ENCODE measurements at places on chromosomes 13 and 19.
A peak's percentile ranks its signal among the peaks of the same experiment; 100 is the strongest.

DNA sequence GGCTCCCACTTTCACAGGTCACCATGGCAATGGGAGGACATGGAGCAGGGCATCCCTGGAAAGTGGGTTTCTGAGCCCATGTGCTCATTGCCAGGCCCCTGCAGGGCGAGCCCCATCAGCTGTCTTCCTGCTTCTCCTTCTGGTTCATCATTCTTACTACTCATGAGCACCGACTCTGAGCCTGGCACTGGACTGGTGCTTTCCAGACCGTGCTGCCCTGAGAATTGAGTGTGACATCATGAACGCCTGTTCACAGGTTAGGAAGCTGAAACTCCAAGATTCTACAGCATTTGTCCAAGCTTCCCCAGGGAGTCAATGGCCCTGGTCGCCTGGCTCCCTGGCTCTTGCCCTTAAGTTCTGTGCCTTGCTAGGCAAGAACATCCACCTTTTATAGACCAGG, 210.4 kb upstream of the ZNF536 start:
- DNase-seq: no peak

DNA sequence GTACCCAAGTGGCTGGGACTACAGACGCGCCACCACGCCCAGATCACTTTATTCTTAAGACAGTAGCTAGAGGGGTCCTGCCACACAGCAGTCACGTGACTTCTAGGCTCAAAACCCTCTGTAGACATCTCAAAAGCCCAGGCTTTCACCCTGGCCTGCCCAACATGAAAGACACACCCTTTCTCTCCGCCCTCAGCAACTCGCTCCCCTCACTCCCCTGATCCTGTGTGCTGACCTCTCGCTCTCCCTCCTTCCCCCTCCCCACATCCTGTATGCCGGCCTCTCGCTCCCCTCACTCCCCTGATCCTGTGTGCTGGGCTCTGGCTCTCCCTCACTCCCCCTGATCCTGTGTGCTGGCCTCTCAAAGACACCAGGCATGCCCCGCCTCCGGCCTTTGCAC, 77.4 kb downstream of the SLC15A1 start:
- no peak for DNase-seq

GRCh38 chr19:42475366-42475765, 32.6 kb upstream of the CXCL17 start:
- DNase-seq: no peak

- DNase-seq: no peak
Observed at GRCh38 chr13:105665284-105665683, 870.2 kb downstream of the EFNB2 start.

DNA sequence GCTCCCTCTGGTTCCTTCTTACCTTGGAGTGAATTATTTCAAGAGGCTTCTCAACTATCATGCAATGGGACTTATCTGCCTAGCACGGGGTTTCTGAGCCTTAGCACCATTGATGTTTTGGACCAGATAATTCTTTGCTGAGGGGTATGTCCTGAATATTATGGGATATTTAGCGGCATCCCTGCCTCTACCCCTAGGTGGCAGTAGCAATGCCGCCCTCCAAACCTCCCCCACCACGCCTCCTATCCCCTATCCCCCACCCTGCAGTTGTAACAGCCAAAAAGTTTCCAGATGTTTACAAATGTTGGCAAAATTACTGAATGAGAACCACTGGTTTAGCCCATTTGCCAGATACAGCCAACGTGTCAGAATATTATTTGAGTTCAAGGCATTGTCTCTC, 125.5 kb downstream of the POSTN start:
- DNase-seq: no peak

DNA sequence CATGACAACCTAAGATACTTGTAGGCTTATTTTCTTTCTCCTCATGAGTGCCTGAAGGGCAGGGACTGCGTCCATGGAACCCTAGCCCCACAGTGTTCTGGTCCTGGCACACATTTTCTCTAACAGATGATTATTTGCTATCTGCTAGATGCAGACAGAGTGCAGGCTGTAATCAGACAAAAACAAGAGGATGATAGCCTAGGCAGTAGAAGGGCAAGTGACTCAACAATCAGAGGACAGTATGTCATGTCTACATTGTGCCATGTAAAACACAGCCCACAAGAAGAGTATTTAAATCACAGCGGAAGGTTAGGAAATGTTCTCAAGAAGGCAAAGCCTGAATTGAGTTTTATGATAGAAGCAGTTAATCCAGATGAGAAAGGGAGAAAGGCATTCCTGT, 29.3 kb downstream of the MIPEP start:
- no peak for DNase-seq

DNA sequence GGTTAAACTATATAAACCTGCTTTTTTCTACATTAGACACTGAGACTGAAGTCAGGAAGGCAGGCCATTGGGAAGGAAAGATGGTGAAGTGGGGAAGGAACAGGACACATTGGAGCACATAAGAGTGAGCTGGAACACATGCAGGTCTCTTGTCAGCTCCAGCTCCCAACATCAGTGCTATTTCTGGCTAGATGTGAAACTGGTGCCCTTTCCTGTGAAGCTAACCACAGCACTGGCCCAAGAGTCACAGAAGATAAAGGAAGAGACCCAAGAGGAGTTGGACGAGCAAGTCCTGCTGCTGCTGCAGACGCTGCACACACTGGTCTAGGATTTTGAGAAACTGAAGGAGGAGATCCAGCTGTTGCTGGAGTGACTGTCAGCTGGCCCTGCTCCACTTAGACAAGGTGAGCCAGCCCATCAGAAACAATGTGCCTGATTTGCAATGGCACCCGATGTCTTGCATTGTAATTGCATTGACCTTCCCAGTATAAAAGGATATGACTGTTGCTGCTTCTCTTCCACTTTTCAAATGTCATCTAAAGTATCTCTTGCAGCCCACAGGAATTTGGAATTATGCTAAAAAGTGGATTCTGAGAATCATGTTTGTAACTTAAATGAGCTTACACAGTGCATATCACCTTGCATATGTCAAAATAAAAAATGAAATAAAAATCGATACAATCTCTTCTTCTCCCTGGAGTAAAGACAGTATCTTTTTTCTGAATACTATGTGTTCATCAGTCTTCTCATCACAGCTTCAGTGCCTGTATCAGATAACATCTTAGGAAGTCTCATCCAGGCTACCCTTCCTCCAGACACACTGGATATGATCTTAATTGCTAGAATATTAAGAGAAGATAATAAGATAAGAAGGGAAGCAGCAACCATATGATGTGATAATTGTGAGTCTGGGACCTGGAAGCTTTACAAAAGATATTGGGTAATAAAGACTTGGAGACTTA, 230.7 kb upstream of the SPRY2 start:
- DNase-seq: no peak

DNA sequence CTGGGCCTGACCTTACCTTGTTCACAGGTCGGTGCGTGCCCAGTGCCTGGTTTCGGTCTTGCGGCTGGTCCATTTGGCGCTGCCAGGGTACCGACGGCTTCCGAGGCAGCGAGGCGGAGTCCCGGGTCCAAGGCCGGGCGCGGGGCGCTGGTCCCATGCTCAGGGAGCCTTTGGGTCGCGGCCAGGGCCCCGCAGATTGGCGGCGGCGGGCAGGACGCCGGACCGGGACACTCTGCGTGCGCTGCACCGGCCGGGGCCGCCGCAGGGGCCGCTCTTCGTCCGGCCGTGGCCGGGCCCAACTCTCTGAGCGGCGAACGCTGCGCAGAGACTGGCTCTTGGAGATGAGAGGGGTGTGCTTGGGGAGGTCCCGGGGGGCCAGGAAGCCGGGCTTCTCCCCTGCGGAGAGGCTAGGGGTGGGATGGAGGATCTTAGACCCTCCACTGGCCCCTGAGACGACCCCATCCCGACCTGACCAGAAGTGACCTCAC, 3.4 kb upstream of the WIZ start:
- DNase-seq: no peak

DNA sequence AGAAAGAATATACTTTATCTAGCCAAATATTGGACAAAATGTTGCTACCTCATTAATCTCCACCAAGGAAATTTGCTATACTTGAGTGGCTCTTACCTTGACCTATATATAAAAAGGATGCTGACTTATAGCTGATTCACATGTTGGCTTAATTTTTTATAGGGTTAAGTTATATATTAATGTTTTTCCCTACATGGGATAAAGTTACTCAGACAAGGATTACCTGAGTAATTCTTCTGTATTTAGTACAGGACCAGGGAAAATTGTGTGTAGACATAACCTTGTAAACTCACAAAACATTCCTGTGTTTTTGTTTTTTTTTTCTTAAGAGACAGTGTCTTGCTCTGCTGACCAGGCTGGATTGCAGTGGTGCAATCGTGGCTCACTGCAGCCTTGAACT, 30.6 kb upstream of the SOHLH2 start:
- DNase-seq: no peak

GRCh38 chr19:49565261-49565660, 15.1 kb downstream of the NOSIP start:
- peak; percentile 43 for DNase-seq

DNA sequence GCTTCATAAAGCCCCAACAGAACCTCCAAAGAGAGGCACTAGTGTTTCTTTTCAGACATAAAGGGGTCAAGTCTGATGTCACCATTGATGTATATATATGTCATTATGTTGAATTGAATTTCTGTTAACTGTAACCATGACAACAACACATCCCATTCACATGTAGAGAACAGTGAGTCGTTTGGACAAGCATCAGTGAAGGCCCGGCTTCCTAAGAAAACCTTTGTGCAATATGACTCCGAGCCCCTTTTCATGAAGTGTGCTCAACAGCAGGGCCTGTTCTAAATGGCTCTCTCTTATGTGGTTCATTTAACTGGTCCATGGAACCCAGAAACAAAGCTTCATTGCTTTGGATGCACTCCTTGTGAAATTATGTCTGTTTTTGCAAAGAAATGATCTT, 67.2 kb upstream of the UBL3 start:
- DNase-seq: peak; percentile 7

DNA sequence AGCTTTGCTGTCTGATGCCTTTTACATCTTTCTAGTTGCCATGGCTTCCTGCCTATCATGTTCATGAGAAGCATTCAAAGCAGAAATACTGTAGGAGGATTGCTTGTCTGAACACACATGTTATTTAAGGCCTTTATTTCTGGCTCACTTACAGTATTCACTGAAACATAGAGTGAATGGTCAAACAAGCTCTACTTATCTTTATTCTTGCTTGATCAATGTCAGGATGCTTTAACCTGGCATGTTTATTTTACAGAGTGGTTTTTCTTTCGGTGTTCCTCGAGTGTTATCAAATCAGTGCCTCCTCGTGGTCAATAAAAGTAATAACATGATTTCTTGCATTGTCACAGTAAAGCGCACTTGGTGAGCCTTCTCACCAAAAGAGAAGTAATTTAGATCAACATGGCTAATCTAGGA, 73.5 kb upstream of the PCDH17 start:
- peak; percentile 11 for DNase-seq

DNA sequence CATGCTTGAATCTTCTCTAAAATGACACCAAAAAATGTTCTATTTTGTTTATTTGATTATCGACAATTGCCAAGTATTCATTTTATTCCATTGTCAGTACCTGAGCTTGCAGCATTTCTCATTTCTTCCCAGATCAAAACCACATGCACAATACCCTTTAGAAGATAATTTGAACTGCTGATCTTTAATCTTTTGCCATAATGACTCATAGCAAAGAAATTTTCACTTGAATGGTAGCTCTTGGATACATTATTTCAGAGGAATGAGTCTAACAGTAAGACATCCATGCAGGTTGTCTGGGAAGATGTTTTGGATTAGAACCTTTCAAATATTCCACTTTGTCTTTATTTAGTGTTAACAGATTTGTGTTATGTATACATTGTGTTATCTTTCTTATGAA, 42.0 kb upstream of the RXFP2 start:
- no peak for DNase-seq

GRCh38 chr13:29943273-29943672, 92.9 kb upstream of the UBL3 start:
- no peak for DNase-seq

DNA sequence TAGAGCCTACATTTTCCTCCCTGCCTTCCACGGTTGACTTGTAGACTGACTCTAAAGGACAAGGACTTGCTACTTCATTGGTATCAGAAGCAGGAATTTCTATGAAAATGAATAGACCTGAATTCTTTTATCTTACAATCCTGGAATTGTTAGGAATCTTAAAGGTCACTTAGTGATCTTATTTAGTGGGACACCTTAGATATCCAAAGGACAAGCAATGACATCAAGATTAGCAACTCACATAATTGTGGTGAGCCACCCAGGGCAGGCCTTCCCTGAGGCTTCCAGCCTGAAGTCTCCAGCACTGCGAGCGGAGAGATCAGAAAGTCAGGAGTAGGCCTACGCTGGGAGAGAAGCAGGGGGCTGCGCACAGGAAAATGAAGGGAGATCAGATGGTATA, 37.8 kb downstream of the KLF5 start:
- no peak for DNase-seq

DNA sequence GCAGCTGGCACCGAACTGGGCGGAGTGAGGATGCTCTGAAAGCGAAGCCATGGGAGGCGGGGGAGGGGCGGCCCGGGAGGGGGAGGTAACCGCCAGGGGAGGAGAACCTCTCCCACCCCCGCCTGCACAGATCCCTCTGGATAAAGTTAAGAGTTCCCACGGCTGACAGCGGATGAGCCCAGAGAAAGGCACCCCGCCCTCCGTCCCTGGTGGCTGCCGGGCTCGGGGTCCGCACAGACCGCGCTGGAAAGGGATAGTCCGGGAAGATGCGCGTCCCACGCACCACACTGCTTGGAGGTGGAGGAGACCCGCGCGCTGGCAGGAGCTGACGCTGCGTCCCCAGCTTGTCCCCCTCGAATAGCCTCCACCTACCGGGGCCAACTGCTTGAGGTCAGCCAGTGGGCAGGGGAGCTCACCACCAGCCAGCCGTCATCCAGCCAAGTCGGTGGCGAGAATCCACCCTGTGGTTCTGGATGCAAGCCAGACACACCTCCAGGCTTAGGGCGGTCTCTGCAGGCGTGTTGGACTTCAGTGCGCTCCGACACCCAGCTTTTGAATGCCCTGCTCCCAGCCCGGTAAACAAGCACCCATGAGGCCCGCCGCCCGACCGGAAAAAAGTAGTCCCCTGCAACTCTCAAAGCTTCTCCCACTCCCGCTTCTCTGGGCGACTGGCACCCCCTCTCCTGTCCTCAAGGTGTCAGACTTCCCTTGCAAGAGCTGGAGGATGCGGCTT, at the start of gene TRPC4:
TSS of gene TRPC4 (minus strand) at position 17 of the 733 bp plus-strand sequence. CDS start 86,439 bp downstream, outside the sequence.
- DNase-seq: peak; percentile 73

DNA sequence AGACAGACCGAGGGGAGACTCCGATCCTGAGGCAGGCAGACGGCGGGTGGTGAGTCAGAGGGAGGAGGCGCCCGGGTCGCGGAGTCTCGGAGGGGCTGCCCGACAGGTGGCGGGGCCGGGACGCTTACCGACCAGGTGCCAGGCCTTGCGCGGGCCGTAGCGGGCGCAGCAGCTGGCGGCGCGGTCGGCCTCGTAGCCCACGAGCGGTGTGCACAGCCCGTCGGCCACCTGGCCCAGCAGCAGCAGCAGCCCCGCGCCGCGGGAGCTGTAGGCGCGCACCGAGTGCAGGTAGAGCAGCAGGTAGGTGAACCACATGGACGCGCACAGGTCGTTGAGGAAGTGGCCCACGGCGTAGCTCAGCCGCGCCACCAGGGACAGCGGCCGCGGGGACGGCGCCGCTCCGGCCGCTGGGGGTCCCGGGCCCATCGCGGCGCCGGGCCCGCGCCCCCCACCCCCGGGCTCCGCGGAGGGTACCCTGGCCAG, 367 bp downstream of the MFSD12 start:
- no peak for DNase-seq

All from fibroblast of pulmonary artery (primary cell).